Activated CD8-positive, alpha-beta memory T cell treated with anti-CD3 and anti-CD28 coated beads for 24 hours (primary cell): ENCODE measurements at places on chromosomes 3 and 15.
A peak's percentile ranks its signal among the peaks of the same experiment; 100 is the strongest.

DNA sequence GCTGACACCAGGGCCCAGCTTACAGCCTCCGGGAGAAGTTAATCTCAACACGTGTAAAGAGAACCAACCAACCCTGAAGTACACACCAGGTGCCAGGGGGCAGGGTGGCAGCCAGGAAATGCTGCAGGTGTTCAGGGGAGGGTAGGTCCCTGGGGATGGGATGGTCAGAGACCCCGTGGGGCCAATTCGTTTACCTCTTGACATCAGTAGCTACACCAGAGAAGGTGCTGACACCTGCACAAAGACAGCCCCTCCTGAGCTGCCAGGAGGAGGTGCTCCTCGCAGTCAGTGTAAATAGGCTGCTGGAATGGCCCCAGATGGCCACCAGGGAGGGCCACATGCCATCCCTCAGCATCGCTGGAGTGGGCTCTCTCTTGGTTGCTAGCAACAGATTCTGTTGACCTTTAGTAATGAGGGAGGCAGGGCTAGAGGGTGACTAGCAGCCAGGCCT lies 52.8 kb downstream of the CORO2B start:
- DNase-seq = no peak

DNA sequence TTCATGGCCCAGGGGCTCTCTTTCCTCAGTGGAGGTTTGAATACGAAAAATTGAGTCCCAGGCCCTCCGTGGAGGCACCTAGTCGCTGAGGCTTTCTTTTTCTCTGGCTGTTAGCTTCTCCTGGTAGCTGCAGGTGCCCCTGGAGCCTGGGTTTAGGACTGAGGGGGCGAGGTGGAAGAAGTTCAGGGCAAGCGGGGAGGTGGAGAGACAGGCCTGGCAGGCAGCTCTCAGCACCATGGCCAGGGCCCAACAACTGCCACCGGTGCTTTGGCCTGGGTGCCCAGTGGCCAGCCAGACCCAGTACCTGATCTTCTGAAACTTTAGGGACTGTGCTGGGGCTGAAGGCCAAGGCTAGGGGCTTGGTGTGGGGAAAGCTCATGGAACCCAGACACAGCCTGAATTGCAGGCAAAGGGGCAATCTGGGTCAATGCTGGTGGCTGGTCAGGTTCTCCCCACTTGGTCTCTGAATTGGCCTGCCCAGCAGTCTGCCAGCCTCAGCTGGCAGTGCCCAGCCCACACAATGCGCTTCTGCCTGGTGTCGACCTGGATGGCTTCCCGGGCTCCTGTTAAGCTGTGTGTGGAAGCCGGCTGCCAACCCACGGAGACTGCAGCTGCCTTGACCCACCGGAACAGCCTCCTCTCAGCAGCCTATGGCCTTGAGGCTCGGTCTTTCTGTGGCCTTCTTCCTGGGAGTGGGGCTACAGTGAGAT lies 30.3 kb upstream of the POLG start:
- no peak for DNase-seq

GRCh38 chr15:37059086-37059485 lies 41.3 kb downstream of the MEIS2 start:
- no peak for DNase-seq

GRCh38 chr15:23910030-23910429 lies 222.9 kb upstream of the NDN start:
- no peak for DNase-seq

- no peak for DNase-seq
Measured at GRCh38 chr15:82950295-82950694, 2.2 kb downstream of the HOMER2 start.

DNA sequence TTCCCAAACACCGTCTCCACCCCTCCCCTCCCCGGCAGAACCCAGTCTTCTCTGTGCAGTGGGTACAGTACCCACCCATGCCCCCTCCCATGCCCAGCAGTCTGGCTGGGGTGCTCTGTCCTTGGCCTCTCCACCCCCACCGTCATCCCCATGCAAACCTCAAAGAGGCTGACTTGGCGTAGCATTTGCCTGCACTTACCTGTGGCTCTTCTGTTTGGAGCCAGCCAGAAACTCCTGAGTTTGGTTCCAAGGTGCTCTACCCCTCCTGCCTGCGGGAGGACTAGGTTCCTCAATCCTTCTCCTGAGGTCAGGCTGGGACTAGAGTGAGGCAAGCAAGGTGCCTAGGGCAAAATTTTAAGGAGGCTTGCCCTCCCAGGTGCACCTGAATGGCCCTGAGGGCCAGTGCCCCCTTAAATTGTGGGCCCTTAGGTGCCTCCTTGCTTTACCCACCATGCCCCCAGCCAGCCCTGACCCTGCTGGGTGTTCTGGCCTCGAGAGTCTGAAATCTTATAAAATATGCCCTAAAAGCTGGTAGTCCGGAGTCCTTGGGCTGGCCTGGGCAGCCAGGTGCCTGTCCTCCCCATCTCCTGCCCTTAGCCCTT lies 47.1 kb upstream of the C15orf39 start:
- no peak for DNase-seq

GRCh38 chr3:184227481-184227935 lies 1.9 kb upstream of the VWA5B2 start:
- peak; percentile 81 for DNase-seq

GRCh38 chr3:23242106-23242505 lies 39.0 kb downstream of the UBE2E2 start:
- DNase-seq = no peak

DNA sequence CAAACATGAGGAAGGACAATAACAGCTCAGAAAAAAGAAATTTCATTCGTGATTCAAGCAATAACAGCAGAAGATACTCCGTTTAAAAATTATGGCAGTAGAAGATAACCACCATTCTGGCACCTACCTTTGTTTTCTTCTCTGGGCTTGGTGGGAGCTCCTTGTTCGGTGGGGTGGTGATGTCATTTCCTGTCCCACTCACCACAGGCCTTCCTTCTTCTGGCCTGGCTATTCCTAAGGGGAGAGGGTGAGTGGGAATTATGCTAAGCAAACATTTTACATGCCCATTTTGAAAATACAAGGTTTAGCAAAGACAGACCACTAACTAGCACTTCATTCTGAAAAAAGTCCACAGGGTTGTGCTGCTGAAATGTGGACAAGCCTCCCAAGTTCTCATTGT lies 74.4 kb downstream of the DHX30 start:
- no peak for DNase-seq

DNA sequence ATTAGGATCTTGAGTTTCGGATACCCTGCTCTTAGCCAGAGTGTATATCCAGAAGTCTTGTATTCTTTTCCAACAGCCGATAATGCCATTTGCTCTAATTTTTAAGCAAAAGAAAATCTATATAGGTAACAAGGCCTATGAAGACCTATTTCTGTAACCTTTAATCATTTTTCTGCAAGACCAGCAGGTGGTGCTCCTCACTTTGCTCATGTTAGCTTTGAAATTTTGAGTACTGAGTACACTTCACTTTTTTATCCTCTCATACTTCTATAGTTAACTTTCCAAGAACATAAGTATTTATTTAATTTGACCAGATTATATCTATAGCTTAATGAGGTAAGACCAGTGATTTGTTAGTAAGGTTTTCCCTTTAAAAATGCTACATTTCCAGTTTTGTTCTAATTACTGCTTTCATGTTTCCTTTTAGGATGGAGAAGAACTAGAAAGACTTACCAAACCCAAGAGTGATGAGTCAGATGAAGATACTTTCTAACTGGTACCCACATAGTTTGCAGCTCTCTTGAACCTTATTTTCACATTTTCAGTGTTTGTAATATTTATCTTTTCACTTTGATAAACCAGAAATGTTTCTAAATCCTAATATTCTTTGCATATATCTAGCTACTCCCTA lies 20.5 kb downstream of the SLC35A5 start:
- no peak for DNase-seq

- no peak for DNase-seq
Measured at GRCh38 chr3:38018296-38019266, 10.9 kb downstream of the PLCD1 start.

GRCh38 chr15:45185069-45185779 lies 2.5 kb downstream of the SHF start:
- DNase-seq = no peak

- DNase-seq = no peak
Measured at GRCh38 chr3:43288366-43288765, 2.0 kb downstream of the SNRK start.

GRCh38 chr15:36370731-36371112 lies 208.7 kb upstream of the CDIN1 start:
- no peak for DNase-seq

- no peak for DNase-seq
Measured at GRCh38 chr3:16841904-16842271, 42.9 kb upstream of the PLCL2 start.

DNA sequence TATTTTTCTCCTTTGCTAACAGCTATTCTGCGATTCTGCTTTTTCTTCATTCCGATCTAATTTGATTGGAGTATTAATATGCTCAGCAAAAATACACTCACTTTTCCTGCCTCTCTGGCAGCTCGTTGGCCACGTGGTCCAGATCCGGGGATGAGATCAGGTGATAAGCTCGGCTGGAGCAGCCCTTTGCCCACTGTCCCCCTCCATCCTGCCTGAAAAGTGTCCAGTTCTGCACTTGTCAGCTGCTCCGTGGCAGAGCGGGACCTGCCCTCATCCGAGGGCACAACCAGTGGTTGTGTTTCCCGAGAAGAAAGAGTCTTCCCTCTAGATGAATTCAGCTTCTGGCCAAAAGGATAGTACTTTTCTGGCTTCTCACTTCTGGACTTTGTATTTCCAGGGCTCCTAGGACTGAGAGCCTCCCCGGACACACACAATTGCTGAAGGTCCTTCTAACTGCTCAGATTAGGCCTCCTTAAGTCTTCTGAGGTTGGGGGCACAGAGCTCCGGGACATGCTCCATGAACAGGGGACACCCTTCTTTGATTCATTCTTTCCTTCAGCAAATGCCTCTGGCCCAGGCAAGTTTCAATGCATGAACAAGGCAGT lies 103.9 kb upstream of the ALDH1A3 start:
- DNase-seq = no peak

GRCh38 chr3:65902304-65902793 lies 136.4 kb downstream of the MAGI1 start:
- no peak for DNase-seq

- no peak for DNase-seq
Measured at GRCh38 chr3:188106006-188106405, 48.0 kb upstream of the LPP start.

DNA sequence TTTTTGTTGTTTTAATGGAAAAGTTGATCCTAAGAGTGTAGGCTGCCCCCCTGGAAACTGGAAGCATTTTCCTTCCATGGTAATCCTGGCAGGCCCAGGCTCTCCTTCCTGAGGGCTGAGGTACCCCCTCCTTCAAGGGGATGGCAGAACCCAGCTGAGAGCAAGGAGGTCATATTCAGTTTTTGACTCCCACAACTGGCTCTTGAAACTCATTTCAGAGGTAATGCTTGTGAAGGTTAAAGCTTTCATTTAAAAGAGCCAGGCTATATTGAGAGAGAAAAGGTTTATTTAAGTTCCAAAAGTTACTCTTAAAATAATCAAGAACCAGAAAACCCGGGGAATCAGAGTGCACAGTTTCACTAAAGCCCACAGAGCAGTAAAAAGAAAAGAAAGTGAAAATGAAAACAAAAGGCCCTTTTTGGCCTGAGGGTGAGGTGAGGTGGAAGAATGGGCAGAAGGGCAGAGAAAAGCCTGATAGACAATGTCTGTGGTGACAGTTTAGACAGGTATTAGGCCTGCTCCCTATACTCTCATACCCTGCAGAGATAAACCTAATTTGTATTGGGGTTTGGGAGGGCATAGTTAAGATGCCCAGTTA lies 47.0 kb upstream of the RBP1 start:
- DNase-seq = no peak

DNA sequence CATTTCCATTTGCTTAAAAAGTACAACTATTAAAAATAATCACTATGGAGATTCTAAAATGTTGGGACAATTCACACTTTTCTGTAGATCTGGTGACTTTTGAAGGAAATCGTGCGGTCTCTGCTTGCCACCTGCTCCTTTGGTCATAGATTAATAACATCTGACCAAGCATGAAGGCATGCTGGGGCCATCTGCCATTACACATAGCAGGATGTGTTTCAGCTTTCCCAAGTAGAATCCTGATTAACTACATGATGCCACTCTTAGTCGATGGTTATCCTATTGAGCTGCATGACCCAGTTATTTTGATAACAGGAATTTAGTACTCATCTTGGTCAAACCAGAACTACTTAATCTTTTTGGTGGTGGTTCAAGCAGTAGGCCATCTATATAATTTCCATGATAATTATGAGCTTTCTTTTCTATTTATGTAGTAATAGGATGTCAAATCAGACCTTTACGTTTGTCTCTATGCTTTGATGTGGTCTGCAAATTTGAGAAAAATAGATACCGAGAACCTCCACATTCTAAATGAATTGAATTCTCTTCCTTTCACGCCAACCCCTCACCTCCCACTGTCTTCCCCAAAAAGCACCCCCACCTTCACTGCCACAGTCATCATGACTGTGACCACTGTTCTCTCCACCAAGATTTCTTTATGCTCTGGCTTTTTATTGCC lies 158.1 kb downstream of the DIPK2A start:
- no peak for DNase-seq
